ENCODE measurements at places on chromosomes 5 and 9.

GRCh38 chr5:139543423-139543991 is 17.6 kb upstream of the UBE2D2 start:
- DNase-seq: no peak

DNA sequence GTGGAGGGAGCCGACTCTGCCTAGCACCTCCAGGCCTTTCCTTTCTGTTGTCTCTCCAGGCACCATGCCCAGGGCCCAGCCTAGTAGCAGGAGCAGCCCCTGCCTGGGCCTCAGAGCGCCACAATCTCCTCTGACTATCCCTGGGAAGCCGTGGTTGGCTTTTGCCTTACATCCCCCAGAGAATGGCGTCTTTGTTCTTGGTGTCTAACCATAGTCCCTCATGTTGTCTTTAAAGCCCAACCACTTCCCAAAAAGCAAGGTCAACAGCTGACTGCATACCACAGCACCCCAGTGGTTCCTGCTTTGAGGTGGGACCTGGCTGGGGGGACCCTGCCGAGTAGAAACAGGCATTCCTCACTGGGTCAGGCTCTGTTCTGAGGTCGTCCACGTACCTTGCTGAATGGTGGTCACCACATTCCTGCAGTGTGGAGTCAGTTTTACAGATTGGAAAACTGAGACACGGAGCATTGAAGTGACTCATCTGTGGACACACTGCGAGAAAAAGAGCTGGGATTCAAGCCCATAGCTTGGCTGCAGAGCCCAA is 13.7 kb upstream of the CERCAM start:
- no peak for DNase-seq

- DNase-seq: no peak
Measured at GRCh38 chr9:23938908-23939307, 112.9 kb upstream of the ELAVL2 start.

DNA sequence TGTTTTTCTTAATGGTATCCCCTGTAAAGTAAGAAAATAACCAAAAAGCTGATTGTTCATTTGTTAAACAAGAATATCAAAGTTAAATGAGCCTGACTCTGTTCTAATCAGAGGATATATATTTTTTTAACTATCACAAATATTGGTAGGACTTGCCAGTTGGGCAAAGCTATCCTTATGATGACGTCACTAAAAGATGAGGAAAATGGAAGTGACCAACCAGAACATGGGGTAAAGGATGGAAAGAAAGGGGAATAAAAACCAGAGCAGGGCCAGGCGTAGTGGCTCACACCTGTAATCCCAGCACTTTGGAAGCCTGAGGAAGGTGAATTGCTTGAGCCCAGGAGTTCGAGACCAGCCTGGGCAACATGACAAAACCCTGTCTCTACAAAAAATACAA is 811.6 kb upstream of the DMAC1 start:
- DNase-seq: no peak

DNA sequence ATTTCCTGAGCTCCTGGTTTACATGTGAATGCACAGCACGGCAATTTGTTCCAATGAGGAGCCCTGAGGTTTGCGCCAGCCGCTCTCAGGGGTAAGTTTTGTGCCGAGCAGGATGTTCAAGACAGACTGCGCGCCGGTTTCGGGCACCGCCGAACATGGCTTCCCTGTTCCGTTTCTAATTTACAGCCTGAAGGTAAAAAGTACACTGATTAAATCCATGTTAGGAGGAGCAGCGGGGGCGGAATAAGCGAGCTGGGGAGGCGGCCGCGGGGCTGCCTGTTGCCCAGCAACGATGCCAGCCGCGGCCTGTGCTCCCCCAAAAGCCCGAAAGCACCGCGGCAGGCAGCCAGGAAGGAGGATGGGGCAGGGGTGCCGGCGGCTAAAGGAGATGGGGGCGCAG is 6.4 kb downstream of the SOWAHA start:
- DNase-seq: no peak
